ENCODE measurements at places on chromosomes 13 and 19. TPM values are rescaled to one million over a fixed set of nuclear protein-coding genes. Genes with fewer than 3 reads are reported as not detected.

Gene WDR62
- total RNA-seq: 24.9 TPM

Gene ETV2
- 0.98 TPM for total RNA-seq

Gene TMPRSS9
- total RNA-seq: not detected

Gene GPR4
- not detected for total RNA-seq

Gene GGN
- total RNA-seq: 0.17 TPM

Gene HTR2A
- not detected for total RNA-seq

Gene IL12RB1
- 47.5 TPM for total RNA-seq

Gene SCEL
- total RNA-seq: not detected

Gene CEBPA
- total RNA-seq: 2.1 TPM

Gene PSG7
- not detected for total RNA-seq

Gene TTYH1
- 0.49 TPM for total RNA-seq

Gene JOSD2
- 38.5 TPM for total RNA-seq

Gene SYNGR4
- total RNA-seq: 0.61 TPM

Gene PEAK3
- total RNA-seq: 0.16 TPM

Gene GFY
- not detected for total RNA-seq

Gene FAM124A
- 0.67 TPM for total RNA-seq

Gene KIR2DL1
- not detected for total RNA-seq

Gene BEST2
- 0.12 TPM for total RNA-seq

Gene RYR1
- 3.8 TPM for total RNA-seq

Gene SIGLEC8
- 0.13 TPM for total RNA-seq

Gene PSG11
- not detected for total RNA-seq

Gene LHFPL6
- 4.2 TPM for total RNA-seq

Gene PGLYRP2
- total RNA-seq: 0.07 TPM

Gene CIRBP
- total RNA-seq: 256 TPM

Gene SH2D3A
- total RNA-seq: 15.0 TPM

Gene ITGBL1
- total RNA-seq: not detected

Gene NANOS2
- not detected for total RNA-seq

Gene VSTM1
- total RNA-seq: not detected

Gene C13orf42
- total RNA-seq: not detected

Gene MISP
- not detected for total RNA-seq

Gene MTUS2
- total RNA-seq: not detected

Gene EFNA2
- not detected for total RNA-seq

Gene ZNF414
- total RNA-seq: 22.1 TPM

Gene CACNA1A
- total RNA-seq: 0.47 TPM

Gene SLC17A7
- total RNA-seq: 0.16 TPM

Gene PCP2
- total RNA-seq: 0.34 TPM

Gene FUT1
- 0.54 TPM for total RNA-seq

Gene LAIR2
- total RNA-seq: 49.1 TPM

Gene MAP3K10
- 13.8 TPM for total RNA-seq

Gene ZNF69
- 0.29 TPM for total RNA-seq

Measured in activated T-helper 1 cell treated with anti-CD3 and anti-CD28 coated beads, Interleukin-12 subunit alpha, Interleukin-12 subunit beta, Interleukin-2, Interleukin-4 antibody, amounts not matched to agents 30 ng/mL and 10 ng/mL and 1 ng/mL, durations not matched to agents 14 hours and 24 hours and 36 hours (primary cell).